Transverse colon (tissue), 4 donors: ENCODE measurements at places on chromosomes 11 and 22. TPM values are rescaled to one million over a fixed set of nuclear protein-coding genes. Genes with fewer than 3 reads are reported as not detected.

DNA sequence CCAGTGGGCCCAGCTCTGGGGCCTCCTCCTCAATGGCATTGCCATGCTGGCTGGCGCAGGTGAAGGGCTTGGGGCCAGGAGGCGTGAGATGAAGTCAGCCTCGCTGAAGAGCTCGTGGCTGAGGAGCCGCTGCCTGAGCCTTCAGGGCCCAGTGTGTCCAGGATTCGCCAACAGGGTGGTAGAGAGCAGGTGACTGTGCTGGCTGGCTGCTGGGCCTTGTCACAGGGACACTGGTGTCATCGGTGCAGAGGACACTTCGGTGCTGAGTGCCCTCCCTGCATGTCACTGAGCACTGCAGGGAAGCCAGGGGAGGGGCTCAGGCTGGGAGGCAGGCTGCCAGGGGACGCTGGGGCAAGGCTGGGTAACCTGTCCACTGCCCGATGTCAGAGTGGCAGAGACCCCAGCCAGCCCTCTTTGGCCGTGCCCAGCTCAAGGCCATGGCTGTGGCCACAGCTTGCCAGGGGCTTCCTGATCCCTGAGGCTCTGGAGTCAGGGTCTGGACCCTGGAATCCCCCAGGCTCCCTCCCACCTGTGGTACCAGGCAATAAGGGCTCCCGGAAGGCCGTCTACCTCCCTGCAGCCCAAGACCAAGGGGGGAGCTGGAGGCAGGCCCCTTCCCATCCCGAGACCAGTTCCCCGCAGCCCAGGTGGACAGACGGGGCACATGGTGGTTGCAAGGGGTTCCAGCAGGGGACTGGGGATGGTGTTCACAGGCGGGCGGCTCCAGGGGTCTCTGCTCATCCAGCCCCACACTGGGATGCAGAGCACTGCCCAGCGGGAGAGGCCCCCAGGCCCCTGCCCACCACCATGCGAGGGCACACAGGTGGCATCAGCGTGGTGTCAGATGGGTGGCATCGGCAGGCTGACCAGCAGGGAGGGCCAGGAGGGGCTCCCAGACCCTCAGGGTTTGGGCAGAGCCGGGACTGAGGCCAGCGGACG, 63.9 kb downstream of the ARFGAP3 start:
- H3K4me3 ChIP-seq: no peak overlapping the region
- peaks cover under 1% of the 10 kb centered on the region for H3K36me3 ChIP-seq
- no peak for DNase-seq
- H3K27ac ChIP-seq: peak overlapping the region; percentile 67
- no peaks in the 10 kb centered on the region for H3K4me1 ChIP-seq
- no peaks in the 10 kb centered on the region for H3K27me3 ChIP-seq

The CALCB gene
- total RNA-seq: 0.64 TPM

DNA sequence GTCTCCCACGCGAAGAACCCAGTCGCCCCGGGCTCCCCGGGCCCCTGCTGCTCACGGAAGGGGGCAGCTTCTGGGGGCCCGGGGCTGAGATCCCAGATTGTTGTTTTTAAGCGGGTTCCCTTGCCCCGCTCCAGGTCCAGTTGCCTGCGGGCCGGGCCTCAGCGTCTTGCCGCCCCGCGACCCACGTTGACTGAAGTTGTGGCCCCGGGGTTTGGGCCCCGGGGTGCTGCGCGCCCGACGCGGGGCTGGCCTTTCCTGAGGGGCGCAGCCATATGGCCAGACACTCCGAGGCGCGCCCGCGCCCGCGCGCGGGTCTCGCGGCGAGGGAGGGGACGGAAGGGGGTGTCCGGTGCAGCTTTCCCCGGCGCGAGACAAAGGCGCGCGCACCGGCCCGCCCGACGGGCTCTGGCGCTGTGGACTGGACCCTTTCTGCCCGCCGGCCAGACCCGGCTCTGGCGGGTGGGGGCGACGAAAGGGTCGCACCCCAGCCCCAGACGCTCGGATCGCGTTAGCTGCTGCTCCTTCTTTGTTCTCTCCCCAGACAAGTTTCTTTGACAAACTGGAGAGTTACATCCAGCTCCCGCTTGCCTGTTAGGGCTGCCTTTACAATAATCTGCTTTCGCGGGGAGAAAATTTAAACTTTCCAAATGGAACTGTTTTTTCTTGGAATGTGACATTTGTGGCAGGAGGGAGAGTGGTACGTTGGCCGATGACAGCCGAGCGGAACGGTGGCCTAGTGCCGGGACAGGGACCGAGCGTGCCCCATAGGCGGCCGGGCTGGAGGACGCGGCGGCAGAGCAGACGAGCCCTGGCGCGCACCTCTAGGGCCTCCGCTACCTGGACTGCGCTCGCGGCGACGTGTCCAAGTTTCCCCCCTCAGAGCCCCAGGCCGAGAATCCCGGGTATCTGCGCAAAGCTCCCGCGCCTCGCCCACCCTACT, 716 bp downstream of the AMOTL1 start:
- no peaks in the 10 kb centered on the region for H3K36me3 ChIP-seq

- H3K4me3 ChIP-seq: no peak overlapping the region
- H3K4me1 ChIP-seq: no peaks in the 10 kb centered on the region
- H3K27ac ChIP-seq: no peak overlapping the region
- no peak for DNase-seq
These were observed 167.2 kb downstream of the FAT3 start for GRCh38 chr11:92391808-92392207.

DNA sequence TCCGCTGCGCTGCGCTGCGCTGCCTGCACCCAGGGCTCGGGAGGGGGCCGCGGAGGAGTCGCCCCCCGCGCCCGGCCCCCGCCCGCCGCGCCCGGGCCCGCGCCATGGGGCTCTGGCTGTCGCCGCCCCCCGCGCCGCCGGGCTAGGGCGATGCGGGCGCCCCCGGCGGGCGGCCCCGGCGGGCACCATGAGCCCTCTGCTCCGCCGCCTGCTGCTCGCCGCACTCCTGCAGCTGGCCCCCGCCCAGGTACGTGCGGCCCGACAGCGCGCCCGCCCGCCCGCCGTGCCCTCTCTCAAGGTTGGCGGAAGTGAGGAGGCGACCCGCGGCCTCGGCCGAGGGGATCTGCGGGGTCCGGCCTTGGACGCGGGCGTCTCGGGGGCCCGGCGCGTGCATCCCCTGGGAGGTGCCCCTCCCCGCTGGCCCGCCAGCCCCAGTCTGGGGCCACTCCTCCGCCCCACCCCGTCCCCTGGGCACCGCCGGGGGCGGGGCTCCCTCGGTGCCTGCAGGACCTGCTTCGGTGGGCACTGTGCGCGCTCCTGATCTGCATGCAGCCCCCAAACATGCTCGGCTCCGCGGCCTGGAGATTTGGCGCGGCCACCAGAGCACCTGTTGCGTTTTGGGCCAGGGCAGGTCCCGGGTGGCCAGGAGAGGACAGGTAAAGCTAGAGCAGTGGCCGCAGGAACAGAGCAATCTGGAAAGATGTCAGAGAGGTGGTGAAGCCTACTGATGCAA, 429 bp downstream of the VEGFB start:
- H3K4me3 ChIP-seq: peak overlapping the region; percentile 66
- H3K27me3 ChIP-seq: no peaks in the 10 kb centered on the region
- DNase-seq: peak; percentile 77
- peaks cover 69% of the 10 kb centered on the region for H3K4me1 ChIP-seq
- no peaks in the 10 kb centered on the region for H3K36me3 ChIP-seq

The CCDC85B gene
- total RNA-seq: 19.0 TPM

The APOA5 gene
- not detected for total RNA-seq

DNA sequence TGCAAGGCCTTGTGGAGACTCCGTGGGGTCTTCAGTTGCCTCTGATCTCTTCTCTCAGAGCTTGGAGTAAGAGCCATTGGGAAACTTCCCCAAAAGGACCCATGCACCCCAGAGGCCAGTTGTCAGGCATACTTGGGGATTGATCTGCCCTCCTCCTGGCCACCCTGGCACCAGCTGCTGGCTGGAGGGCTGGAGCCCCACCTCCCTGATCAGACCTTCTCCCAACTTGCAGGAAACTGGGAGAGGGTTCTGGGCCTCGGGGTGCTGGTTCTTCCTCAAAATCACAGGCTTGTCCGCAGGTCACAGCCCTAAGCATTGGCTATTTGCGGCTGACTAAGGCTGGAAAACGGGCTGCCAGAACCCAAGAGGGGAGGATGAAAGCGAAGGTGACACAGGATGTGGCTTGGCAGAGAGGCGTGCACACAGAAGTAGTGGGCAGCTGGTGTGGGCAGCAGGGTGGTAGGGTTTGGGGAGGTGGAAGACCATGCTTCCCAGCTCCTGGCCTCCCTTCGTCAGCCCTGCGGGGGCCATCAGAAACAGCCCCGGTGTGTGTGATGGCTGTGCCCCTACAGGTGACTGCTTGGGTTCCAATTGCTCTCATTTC, 1.3 kb upstream of the DGKZ start:
- H3K4me3 ChIP-seq: no peak overlapping the region
- H3K36me3 ChIP-seq: no peaks in the 10 kb centered on the region
- no peak for DNase-seq
- peak overlapping the region; percentile 58 for H3K27ac ChIP-seq
- peaks cover 16% of the 10 kb centered on the region for H3K4me1 ChIP-seq
- no peaks in the 10 kb centered on the region for H3K27me3 ChIP-seq

GRCh38 chr11:103368145-103368544, 258.9 kb downstream of the DYNC2H1 start:
- H3K27ac ChIP-seq: no peak overlapping the region
- no peak for DNase-seq
- no peaks in the 10 kb centered on the region for H3K4me1 ChIP-seq
- H3K4me3 ChIP-seq: no peak overlapping the region
- no peaks in the 10 kb centered on the region for H3K36me3 ChIP-seq

DNA sequence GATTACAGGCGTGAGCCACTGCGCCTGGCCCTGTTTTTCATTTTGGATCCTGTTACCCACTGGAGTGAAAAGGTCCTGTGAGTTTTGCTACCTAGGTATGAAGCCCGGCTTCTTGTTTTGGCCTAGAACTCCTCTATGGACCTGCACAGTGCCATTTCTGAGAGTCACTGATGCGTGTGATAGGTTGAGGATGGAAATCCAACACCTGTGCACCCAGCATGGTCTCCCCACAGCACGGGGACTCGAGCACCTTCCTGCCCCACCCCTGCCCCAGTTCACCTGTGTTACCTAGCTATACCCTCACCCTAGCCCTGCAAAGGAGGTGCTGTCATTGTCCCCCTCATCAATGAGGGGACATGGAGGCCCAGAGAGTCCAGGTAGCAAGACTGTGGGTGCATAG, 5.1 kb downstream of the FBLN1 start:
- H3K27ac ChIP-seq: peak overlapping the region; percentile 23
- no peak for DNase-seq
- H3K36me3 ChIP-seq: no peaks in the 10 kb centered on the region
- peaks cover 6% of the 10 kb centered on the region for H3K4me1 ChIP-seq

GRCh38 chr22:32328306-32329201, 29.1 kb upstream of the RFPL3 start:
- no peak overlapping the region for H3K27ac ChIP-seq
- H3K27me3 ChIP-seq: no peaks in the 10 kb centered on the region
- no peak overlapping the region for H3K4me3 ChIP-seq
- H3K36me3 ChIP-seq: no peaks in the 10 kb centered on the region
- H3K4me1 ChIP-seq: no peaks in the 10 kb centered on the region
- no peak for DNase-seq
